ENCODE measurements at places on chromosomes 5 and 9.

GRCh38 chr5:103232393-103232999 is 26.1 kb upstream of the MACIR start:
- DNase-seq: no peak

DNA sequence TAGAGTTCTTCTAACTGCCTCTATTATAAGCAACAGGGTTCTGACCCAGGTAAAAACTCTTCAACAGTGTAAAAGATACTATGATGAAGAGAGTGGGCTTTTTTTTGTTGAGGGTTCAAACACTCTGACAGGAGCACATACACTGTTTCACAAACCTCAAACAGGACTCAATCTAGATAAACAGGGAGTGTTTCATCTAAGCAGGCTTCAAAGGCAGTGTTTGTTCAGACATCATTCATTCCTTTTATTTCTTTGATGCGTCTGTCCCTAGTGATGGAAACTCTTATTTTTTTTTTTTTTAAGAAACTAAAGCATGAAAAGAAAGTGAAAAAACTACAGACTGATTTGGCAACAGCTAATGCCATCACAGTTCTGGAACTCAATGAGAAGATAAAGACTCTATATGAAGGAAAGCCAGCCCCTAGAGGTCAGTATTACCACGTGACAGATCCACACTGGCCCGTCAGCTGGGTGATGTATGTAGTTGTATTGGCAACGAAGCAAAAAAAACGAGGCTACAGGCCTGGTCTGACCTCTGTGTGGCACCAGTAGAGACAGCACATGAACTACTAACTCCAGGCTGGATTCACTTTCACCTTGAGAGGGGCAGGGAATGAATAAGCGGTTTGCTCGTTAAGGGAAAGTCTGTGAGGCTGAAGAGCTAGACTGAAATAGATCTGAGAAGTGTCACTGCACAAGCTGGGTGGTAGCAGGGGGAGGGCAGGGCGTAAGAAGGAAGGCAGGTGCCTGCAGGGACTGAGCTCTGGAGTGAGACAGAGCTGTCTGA is 172.2 kb downstream of the CCDC192 start:
- DNase-seq: no peak

DNA sequence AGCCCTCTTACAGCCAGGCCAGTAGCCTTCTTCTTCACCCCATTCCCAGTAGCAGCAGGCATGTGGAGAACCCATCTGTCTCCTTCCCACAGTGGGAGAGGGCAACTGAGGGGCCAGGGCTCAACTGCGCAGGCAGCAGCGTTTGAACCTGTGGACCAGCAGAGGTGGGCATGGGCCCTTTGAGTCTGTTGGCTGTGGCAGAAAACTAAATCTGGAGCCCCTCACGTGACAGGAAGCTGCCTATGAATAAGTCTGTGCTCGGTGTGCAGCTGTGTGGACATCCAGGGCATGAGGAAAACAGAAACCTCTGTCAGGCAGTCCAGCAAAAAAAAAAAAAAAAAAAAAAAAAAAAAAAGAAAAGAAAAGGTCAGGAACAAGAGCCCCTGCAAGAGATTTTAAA is 189.2 kb upstream of the NR3C1 start:
- DNase-seq: no peak

- DNase-seq: no peak
These were observed 26.4 kb downstream of the ERAP1 start for GRCh38 chr5:96781031-96781971.

GRCh38 chr9:134519375-134520070 is 122.1 kb upstream of the COL5A1 start:
- no peak for DNase-seq

GRCh38 chr5:180085837-180086236 is 14.3 kb upstream of the RNF130 start:
- DNase-seq: no peak

- no peak for DNase-seq
These were observed 401.9 kb downstream of the TLE4 start for GRCh38 chr9:79973627-79974026.
